ENCODE measurements at places on chromosomes 12 and 14.

GRCh38 chr14:50961605-50962221 lies 17.4 kb upstream of the PYGL start:
- DNase-seq, result peak; percentile 84

DNA sequence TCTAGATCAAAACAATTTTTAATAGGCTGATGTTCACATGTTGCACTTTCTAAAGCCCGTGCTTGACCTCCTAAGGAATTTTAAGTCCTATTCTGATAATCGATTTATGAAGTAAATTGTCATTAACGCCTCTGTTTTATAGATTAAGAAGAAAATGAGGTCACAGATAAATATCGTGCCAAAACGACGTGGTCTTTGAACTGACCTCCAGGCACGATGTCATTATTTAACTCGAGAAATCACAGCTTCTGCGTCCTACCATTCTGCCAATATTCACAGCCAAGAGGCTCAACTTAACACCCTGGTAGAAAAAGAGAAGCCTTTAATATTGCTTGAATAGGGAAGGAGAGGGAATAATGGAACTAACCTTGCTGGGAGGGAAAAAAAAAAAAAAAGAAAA lies 888 bp upstream of the EEA1 start:
- no peak for DNase-seq

DNA sequence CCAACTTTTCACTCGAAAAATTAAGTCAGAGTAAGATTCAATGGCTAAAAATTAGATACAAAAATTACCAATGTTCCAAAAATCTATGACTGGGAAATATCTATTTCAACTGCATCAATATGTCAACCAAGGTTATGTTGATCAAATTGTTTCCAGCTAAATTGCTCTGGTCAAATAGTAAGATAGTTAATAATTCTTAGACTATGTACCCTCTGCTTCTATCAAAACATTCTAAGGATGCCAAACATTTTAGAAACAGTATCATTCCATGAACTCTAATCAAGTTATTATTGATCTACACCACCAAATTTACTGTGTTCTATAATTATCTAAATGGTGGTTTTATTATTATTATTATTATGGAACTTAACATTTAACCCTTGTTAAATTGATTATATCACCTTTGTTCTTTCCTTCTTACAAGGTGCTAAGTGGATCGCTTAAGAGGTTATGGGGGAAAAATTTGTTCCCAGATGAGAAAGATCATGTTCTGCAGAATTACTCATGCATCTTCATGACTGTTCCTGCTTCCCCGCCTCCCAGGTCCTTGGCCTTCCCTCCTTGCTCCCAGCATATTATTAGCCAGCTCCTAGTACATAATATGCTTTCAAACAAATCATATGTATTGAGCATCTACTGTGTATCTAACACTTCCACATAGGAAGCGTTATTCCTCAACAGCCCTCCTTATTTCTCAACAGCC lies 240.5 kb upstream of the KRR1 start:
- peak; percentile 24 for DNase-seq

- DNase-seq, result no peak
These were observed 1755.7 kb upstream of the SEL1L start for GRCh38 chr14:83289390-83289789.

DNA sequence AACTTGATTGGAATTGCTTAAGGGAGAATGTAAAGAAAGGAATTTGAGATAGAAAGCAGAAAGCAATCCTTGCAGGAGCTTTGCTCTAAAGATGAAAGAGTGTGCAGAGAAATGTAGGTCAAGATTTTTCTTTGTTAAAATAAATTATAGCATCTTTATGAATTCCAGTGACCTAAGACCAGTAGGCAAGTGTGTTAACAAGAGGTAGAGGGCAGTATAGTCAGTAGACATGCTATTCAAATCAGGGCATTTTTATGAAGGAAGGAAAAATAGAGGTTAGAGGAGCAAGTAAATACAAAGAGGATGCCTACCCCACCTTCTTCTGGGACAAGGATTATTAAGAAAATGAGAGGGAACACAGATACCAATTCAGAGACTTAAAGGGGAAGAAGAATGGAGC lies 148.5 kb downstream of the PLCZ1 start:
- DNase-seq, result no peak

- DNase-seq, result no peak
These were observed 321.0 kb downstream of the TMEM121 start for GRCh38 chr14:105847400-105847799.

- no peak for DNase-seq
These were observed 63.4 kb upstream of the KITLG start for GRCh38 chr12:88643685-88644084.

GRCh38 chr14:58193542-58193941 lies 6.4 kb upstream of the ACTR10 start:
- peak; percentile 75 for DNase-seq

DNA sequence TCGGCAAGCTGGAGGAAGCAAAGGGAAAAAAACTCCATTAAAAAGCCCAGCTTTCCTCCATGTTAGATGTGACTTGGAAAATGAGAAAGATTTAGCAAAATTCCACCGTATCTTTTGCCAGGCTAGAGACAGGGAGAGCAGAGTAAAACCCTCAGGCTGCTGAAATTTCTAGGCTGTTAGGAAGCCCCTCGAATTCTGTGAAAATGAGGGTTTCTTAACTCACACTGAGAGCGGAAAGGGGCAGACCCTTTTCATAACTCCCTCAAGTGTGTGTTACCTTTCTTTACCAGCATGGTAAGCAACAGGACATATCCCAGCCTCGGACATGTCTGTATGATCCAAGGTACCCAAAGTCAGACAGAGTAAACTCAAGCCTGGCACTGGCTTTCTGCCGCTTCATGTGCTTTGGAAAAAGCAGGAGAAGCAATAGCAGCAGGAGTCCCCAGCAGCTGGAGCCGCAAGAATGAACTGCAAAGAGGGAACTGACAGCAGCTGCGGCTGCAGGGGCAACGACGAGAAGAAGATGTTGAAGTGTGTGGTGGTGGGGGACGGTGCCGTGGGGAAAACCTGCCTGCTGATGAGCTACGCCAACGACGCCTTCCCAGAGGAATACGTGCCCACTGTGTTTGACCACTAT lies at the start of gene RHOJ:
Gene RHOJ, plus strand, starts transcription at position 37 of the 637 bp plus-strand sequence. Its CDS starts 427 bp downstream, at position 464.
- DNase-seq, result no peak
